ENCODE measurements at places on chromosomes 3 and 15.

GRCh38 chr3:68963376-68963775 lies 31.0 kb upstream of the TAFA4 start:
- DNase-seq = no peak

GRCh38 chr15:71333839-71334238 lies 218.6 kb downstream of the THSD4 start:
- no peak for DNase-seq

DNA sequence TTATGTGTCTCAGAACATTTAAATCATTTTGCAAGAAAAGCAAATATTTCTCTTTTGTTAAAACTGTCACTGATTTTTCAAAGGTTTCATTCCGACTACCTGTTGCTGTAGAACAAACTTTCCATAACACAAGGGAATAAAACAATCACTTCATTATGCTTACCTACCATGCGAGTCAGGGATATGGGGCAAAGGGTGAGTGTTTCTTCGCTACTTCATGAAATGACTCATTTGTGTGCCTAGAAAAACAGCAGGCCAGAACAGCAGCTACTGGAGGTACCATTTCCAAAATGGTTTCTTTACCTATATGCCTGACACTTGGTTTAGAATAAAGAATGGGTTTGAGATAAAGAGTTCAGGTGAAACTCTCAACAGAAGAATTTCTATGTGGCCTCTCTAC lies 712.5 kb downstream of the PLOD2 start:
- no peak for DNase-seq

- no peak for DNase-seq
Observed at GRCh38 chr3:98577178-98577895, 16.1 kb downstream of the CPOX start.

GRCh38 chr3:11465744-11466616 lies 177.7 kb downstream of the VGLL4 start:
- no peak for DNase-seq

DNA sequence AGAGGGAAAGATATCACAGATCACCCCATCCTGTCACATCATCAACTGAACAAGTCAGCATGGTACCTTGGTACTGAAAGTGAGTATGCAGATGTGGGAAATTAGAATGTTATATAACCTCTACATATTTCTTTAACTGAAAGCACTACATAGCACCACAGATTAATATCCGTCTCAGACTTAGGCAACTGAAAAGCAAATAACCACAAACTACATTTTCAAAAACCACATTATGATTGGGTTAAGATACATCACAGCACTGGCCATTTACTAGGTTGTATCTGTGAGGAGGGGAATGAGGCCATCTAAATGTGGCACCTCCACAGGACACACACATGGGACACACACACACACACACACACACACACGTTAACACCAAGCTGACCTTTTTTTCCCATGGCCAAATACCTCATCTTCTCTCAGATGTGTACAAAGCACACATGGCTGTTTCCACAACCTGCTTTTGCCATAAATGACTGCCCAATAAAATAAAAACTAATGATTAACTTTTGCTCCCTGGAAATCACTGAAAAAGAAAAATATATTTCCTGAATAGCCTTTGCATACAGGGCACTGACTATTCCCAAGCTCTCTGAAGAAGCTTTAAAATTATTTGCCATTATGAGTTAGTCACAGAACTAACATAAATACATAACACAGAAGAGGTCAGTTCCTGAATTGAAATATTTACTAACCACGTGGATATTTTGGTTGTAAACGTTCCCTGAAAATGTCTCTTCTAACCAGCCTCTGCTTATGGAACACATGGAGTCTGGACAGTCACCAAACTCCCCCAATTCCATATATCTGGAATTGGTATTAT lies 60.1 kb downstream of the SUMF1 start:
- DNase-seq = no peak

DNA sequence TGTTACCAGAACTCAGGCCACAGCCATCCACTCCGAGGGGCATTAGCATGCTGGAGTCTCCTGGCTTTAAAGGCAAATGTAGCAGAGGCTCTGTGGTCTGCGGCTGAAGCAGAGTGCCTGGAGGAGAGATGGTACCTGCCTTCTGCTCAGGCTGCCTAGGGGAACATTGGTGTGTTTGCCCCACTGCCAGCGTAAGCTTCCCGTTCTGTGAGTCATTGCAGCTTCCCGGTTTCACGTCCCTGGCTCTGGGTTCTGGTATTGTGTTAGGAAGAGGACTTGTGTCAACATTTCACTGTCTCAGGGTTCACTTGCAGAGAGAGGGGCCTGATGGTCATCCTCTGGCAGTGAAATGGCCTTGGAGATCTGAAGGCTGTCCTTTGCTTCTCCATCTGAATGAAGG lies 1.8 kb downstream of the GASK1A start:
- DNase-seq = no peak

GRCh38 chr3:14898929-14899328 lies 48.5 kb upstream of the NR2C2 start:
- no peak for DNase-seq

DNA sequence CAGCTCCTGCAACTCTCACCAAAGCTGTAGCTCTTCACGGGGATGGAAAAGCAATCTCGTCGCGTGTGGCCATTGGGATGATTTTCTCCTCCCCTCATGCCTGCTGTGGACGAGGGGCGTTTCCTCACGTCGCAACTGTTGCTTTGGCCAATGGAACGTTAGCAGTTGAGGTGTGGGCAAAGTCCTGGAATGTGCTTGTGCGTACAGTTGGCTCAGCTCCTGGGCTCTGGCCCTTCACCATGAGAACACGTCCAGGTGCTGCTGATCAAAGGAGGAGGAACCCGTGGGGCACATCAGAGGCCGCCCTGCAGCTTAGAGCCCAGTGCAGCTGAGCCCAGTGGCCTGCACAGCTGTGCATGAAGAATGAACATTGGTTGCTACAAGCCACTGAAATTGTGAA lies 186.1 kb downstream of the TJP1 start:
- DNase-seq = no peak

- DNase-seq = no peak
Observed at GRCh38 chr3:175805825-175806224, 946.7 kb downstream of the NAALADL2 start.

DNA sequence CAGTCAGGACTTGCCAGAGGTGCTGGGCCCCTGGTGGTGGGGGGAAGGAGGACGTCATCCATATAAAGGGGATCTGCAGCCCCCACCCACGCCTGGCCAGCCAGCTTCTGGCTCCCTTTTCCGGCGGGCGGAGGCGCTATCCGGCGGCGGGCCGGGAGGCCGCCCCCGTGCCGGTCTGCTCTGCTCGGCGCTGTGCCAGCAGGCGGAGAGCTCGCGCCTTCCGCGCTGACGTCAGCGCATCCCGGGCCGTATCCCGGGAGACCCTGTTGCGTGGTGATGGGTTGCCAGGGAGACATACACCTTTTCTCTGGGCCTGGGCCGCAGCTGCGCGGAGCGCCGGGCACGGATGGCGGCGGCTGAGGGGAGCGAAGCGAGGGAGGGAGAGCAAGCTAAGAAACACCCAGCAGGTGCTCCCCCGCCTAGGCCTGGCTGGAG lies 1.1 kb downstream of the FAM131A start:
- no peak for DNase-seq

GRCh38 chr15:88274553-88275460 lies 18.3 kb upstream of the NTRK3 start:
- peak; percentile 50 for DNase-seq

DNA sequence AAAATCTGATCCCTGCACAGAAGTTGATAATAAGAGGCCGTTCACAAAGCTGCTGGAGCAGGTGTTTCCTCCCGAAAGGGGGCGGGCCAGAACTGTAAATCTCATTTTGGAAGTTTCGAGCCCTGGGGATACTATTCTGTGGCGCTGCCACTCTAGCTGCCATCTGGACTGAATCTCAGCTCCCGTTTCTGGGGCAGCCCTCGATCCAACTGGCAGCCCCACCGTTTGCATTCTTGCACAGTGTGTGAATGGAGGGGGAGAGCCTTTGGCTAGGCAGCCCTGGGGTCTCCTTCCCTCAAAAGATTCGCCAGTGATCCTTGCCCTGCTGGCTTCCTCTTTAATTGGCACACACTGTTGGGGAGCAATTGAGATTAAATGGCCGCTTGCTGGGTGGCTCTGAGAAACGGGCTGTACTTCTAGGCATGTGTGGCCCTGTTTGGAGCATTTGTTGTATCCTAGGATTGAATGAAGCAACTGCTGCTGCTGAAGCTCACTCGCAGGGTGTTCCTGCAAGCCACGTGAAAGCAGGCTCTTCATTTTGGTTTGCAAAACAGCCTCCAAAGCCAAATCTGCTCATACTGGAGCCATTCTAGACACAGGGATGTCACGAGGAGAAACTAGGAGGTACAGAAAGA lies 57.2 kb upstream of the TOPAZ1 start:
- no peak for DNase-seq

GRCh38 chr3:158452334-158452733 lies 118.7 kb upstream of the MLF1 start:
- DNase-seq = peak; percentile 3

- no peak for DNase-seq
Observed at GRCh38 chr15:82648257-82649103, 1.3 kb upstream of the CPEB1 start.

GRCh38 chr15:89335298-89336041 lies 846 bp upstream of the POLG start:
- no peak for DNase-seq

DNA sequence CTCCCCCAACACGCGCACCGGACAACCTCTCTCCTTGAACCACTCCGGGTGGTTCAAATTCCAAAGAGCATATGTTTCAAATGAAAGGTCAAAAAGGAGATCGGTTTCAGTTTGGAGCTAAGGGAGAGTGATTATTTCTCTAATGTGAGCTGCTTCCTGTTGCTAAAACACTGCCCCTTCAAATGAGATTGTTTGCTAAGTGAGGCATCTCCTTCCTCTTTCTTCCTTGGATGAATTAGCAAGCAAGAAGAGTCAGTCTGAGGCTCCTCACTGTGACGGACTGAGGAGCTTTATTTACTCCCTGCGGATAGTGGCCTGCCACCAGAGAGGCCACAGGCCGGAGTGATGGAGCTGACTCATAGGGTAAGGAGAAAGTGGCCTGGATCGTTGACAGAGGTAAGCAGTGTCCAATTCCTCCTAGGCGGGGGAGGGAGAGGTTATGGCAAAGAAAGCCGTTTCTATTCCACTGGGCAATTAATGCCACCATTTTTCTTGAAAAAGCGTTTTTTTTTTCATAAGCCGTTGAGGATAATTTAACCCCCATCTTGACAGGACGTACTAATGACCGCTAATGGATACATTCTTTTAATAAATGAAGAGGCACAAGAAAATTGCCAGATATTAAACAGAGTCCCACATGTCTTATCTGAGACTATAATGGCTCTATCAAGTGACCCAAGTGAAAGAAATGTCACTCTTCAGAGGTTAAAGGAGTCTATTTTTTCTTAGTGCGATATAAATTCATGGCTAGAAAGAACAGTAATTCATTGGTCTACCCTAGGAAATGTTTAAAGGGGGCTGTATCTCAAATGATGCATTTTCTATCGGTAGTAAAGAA lies 167.0 kb upstream of the ANKRD28 start:
- DNase-seq = no peak

DNA sequence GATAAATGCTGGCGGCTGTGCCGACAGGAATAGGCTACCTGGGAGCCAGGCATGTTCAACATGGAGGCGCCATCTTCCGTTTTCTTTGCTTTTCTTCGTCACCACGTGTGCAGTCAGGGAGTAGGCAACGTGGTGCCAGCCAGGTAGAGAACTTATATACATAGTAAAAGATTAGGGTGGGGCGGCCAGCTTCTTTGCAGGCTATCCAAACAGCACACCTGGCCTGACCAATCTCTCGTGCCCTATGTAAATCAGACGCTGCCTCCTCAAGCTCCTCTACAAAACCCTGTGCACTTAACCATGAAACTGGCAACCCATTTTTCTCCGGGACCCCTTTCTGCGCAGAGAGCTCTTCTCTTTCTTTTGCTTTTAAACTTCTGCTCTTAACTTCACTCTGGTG lies 28.6 kb upstream of the OR5K4 start:
- no peak for DNase-seq

GRCh38 chr15:73394782-73395181 lies 26.0 kb upstream of the HCN4 start:
- no peak for DNase-seq

DNA sequence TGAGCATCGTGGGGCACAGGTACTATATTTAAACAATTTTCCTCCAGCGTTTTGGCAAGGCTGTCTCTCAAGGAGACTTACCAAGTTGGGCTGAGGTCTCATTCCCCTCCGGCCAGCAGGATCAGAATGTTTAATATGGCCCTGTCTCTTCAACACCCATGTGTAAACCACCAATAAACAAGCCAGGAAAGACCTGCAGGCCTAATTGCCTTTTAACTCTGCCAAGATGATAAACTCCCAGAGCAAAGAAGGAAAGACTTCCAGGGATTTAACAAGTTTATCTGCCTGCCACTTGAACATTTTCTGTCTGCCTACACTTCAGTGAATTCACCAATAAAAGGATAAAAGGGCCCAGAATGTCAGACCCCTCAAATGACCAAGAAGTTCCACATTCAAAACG lies 130.3 kb upstream of the WNT5A start:
- no peak for DNase-seq

GRCh38 chr3:168285506-168285905 lies 189.8 kb upstream of the GOLIM4 start:
- no peak for DNase-seq

DNA sequence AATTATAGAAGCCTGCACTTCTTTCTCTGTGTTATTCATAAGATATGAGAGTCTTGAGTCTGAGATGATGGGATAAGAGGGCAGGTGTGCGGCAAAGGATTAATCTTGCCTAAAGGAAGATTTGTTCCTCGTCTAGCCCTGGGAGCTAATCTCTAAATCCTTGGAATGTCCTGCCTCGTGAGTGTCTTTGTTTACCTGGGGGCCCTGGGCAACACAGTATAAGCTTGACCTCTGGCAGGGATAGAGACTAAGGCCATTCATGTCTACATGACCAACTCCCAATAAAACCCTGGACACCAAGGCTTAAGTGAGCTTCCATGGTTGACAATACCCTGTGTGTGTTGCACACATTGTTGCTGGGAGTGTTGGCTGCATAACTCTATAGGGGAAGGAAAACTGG lies 3.2 kb upstream of the AGBL1 start:
- DNase-seq = no peak

DNA sequence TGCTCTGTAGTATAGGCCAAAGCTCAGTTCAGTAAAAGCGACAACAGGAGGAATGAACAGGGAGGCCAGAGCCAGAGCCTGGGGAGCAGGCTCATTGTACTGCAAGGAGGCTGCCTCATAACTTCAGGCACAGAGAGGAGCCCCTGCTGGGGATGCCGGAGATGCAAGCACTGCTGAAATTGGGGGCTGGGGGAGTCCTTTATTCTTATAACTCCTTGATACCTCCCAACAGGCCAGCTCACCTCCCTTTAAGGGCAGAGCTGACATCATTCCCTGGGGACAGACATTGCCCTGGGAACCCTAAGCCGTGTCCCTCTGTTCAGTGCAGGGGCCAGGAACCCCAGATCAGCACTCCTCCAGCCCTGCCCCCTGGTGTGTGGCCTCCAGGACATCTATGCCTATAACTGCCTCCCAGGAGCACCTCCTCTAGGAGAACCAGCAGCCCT lies 83.8 kb upstream of the MRPS22 start:
- DNase-seq = no peak
